ENCODE measurements at places on chromosomes 6 and 20.

DNA sequence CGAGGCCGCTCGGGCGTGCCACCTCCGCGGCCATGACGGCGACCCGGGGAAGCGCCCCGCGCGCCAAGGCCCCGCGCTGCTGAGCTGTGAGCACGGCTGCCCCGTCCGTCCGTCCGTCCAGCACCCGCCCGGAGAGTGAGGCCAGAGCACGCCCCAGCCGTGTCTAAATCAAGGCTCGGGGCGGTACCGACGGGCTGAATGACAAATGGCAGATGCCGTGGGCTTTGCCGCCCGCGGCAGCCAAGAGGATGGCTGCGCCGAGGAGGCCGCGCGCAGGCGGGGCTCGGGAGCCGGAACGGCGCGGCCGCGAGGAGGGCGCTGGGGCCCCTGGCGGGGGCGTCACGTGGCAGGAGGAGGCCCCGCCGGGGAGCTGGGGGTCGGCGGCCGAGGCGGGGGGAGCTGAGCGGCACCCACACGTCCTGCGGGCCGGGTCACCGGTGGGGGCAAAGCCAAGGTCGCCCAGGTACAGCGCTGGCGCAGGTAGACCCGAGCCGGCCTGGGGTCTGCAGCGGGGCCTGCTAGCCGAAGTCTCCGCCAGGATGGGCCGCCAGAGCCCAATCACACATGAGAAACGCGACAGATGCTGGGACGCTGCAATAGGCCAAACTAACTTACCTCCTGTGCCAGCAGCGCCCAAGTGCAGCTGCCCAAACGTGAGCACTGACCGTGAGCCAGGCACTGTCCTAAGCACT is at the start of gene PLAGL1:
TSS of gene PLAGL1 (minus strand) at position 140 of the 692 bp plus-strand sequence. CDS start 60,123 bp downstream, outside the sequence.
- peak; percentile 68 for DNase-seq

DNA sequence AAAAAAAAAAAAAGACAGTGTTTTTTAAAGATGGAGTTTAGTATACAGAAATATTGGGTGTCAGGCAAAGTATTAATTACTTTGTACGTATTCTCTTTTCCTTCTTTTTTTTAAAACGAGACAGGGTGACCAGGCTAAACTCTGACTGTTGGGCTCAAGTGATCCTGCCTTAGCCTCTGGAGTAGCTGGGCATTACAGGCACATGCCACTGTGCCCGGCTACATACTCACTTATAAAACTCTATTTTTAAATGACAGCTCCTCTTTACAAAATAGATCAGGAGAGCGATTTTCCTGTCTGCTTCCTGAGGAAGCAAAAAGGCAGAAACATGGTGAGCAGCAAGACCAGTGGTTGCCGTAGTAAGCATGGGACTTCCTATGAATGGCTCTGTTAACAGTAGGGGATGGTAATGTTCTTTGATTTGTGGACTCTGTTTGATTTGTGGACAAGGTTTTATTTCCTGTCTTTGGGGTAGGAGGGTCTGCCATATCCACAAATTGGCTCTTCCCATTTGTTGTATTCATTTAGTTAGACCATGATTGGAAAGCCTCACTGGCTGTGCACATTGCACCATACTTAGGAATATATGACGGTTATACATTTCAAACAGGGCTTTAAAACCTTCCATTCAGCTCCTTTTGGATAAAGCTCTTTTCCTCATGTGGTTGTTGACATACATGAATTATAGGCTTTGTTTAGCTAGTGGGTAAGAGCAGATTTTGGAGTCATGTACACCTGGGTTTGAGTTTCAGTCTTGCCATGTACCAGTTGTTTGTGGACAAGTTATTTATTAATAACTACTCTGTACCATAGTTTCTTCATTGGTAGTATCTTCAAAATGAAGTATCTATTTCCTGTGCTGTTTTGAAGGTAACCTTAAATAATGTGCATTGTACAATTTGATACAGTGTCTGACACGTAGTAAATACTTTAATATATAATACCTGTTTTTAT is 45.1 kb downstream of the PTPRA start:
- no peak for DNase-seq

GRCh38 chr6:90442366-90442765 is 144.5 kb downstream of the MAP3K7 start:
- no peak for DNase-seq

- DNase-seq, result no peak
Observed at GRCh38 chr6:165092881-165093595, 216.4 kb downstream of the C6orf118 start.

DNA sequence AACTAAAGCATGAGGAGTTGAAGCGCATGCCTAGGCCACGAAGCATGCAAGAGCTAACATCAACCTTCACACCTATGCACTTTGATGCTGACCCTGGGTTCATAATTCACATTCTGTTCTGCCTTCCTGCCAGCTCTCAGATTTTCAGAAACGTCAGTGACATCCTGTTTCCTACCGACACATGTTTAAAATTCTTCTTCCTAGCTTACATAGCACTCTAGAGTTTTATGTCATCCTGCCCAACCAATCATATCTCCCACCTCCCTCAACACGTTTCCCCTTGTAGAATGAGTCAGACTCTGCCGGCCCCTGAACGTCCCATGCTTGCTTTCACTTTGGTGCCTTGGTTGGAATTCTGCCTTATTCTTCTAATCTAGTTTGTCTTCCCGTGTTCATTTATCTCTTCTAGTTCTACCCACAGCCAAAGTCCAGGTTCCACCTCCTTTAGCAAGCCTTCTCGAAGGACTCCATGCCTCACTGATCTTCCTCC is 97.2 kb upstream of the MAP7 start:
- DNase-seq, result peak; percentile 23

DNA sequence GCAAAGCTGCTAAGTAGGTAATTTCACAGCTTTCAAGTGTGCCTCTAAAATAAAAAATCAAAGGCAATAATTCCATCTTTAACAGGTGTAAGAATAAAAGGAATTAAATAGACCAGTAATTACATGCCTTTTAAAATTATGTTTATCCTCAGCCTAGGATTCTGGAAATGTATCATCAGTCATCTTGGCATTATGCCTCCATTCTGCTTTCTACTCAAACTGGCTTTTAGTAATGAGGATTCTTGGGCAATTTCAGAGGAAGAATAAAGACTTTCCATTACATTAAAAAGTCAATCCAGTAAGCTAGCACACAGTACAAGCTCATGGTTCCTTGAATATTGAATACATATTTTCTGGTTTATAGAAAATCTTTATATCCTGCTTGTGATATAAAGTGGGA is 44.7 kb downstream of the GSTA2 start:
- no peak for DNase-seq

- peak; percentile 56 for DNase-seq
Observed at GRCh38 chr6:55445648-55446204, 118.5 kb downstream of the GFRAL start.

GRCh38 chr6:27861276-27861840 is 50.8 kb downstream of the OR2B2 start:
- no peak for DNase-seq

- no peak for DNase-seq
Observed at GRCh38 chr20:53934421-53935343, 135.7 kb downstream of the BCAS1 start.

DNA sequence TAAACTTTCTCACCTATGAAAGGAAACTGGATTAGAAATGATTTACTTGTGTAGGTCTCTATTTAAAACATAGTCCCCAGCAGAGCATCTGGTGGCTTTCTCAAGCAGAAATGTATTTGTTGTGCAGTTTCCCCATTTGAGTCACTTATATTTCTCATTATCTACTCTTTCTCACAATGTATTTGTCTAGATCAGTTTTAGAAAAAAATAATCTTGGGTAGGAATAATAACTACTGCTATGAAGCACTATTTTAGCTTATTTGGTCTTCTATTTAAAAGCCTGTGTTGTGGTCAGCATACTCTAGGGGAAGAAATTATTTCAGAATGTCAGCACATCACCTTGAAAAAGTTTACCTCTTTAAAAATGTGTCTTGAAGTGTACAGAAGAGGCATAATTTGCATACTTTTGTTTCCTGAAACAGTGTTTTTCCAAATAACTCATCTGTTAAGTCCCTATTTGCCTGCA is 60.9 kb upstream of the PRL start:
- no peak for DNase-seq

DNA sequence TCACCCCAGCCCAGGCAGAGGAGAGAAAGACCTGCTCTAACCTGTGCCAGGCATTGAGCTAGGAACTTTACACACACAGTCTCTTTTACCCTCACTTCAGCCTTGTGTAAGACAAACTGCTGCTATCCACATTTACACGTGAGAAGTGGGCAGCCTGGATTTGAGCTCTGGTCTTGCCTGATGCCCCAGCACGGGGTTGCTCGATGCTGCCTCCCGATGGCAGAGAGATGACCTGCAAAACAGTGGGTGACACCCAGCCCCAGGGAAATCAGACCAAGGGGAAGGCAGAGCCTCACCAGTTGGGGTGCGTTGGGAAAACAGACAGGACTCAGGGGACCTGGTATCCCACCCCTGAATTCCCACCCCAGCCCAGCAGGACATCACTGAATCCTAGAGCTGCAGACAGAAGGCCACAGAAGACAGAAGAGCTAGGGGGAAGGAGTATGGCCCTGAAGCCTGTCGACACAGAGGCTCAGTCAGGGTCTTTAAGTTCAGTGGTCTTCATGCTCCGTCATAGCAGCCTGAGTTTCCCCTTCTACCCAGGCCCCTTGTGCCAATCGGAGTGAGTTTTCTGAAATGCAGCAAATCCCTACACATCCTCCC is 990 bp downstream of the BPI start:
- no peak for DNase-seq

DNA sequence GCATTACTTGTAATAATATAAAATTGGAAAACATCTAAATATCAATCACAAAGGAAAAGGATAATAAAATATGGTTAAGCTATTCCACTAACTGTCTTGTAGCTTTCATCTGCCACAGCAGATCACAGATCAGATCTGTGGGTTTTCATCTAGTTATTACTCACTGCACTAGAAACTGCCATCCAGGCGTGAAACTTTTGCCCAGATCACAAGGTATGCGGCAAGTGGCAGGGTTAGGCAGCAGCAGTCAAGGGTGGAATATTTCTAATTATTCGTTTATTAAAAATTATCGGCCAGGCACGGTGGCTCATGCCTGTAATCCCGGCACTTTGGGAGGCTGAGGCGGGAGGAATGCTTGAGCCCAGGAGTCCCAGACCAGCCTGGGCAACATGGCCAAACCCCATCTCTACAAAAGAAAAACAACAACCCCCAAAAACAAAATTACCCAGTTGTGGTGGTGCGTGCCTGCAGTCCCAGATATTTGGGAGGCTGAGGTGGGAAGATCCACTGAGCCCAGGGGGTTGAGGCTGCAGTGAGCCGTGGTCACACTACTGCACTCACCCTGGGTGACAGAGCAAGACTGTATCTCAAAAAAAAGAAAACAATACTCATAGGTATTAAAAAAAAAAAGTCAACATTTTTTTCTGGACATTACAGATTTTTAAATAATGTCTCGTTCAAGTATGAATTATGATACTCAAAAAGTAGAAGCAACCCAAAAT is 32.1 kb downstream of the BEND3 start:
- no peak for DNase-seq

DNA sequence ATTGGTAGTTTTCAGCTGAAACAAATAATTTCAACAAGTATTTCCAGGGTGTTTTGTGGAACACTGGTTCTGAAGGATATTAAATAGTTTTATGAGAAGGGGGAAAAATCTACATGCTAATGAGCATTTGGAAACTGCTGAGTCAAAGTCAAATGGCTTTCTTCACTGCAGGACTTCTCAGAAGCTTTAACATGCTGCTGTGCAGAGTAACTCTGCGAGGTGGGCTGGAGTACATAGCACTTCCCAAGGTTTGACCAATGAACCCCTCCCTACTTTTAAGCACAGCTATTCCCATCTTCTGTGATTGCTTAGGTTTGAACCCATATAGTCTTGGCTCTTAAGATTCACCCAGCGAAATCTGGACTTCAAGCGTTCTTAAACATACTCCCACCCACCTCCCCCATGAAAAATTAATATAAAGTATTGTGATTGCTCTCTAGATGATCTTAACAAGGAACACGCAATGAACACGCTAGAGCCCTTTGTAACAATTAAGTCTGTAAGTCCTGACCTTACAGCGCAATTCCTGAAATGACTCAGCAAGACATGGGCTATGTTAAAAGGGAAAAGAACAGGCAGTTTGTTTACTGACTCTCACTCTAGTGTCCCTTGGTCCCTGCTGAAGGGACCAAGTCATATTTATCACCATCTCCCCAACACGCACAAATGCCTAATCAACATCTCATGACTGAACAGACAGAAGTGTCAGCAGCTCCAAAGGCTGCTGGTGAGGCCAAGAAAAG is 105.2 kb downstream of the NFATC2 start:
- DNase-seq, result no peak

GRCh38 chr20:60262967-60263603 is 304.9 kb downstream of the CDH26 start:
- no peak for DNase-seq

DNA sequence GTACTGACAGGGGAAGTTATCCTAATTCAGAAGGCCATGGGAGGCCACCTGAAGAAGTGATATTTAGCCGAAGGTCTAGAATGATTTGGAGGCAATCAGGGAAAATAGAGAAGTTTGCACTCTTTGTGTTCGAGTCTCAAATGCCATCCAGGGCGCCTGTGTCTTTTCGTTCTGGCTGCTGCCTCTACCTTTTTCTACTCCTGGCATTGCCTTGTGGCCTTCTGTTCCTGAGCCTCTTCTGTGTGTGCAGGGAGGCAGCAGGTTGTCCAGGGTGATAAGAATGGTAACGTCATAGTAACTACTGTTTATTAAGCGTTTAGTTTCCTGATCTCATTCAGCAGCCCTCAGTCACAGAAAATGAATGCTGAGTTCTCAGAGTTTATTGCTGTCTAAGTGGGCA is 252.1 kb downstream of the FARS2 start:
- no peak for DNase-seq

GRCh38 chr20:64151633-64152530 is 12.4 kb upstream of the MYT1 start:
- no peak for DNase-seq

- no peak for DNase-seq
Observed at GRCh38 chr6:167925026-167925425, 72.4 kb upstream of the KIF25 start.

All from hepatocyte (in vitro differentiated cells).